Psoas muscle (tissue), 8 donors: ENCODE measurements at places on chromosomes 13 and 19.

- no peak for DNase-seq
Observed at GRCh38 chr13:76969488-76970365, 21.4 kb downstream of the ACOD1 start.

DNA sequence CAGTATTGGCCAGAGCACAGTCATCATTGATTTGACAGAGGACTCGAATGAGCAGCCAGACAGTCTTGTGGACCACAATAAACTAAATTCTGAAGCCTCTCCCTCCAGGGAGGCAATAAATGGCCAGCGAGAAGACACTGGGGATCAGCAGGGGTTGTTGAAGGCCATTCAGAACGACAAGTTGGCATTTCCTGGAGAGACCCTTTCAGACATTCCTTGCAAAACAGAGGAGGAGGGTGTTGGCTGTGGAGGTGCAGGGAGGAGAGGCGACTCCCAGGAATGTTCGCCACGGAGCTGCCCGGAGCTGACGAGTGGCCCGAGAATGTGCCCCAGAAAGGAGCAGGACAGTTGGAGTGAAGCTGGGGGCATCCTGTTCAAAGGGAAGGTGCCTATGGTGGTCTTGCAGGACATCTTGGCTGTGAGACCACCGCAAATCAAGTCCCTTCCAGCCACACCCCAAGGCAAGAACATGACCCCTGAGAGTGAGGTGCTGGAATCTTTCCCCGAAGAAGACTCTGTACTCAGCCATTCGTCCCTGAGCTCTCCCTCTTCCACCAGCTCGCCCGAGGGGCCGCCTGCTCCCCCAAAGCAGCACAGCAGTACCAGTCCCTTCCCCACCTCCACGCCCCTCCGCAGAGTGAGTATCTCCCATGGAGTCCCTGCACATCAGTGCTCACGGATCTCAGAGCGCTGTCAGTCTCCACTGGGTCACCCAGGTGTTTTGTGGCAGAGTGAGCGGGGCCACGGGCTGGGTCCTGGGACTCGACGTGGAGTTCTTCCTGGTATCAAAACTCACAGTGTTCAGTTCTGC, 6.9 kb downstream of the CHAF1A start:
- no peak for DNase-seq

- DNase-seq, result no peak
Observed at GRCh38 chr13:26323764-26324163, 69.8 kb downstream of the CDK8 start.

GRCh38 chr19:46825731-46826055, 25.0 kb downstream of the AP2S1 start:
- no peak for DNase-seq

DNA sequence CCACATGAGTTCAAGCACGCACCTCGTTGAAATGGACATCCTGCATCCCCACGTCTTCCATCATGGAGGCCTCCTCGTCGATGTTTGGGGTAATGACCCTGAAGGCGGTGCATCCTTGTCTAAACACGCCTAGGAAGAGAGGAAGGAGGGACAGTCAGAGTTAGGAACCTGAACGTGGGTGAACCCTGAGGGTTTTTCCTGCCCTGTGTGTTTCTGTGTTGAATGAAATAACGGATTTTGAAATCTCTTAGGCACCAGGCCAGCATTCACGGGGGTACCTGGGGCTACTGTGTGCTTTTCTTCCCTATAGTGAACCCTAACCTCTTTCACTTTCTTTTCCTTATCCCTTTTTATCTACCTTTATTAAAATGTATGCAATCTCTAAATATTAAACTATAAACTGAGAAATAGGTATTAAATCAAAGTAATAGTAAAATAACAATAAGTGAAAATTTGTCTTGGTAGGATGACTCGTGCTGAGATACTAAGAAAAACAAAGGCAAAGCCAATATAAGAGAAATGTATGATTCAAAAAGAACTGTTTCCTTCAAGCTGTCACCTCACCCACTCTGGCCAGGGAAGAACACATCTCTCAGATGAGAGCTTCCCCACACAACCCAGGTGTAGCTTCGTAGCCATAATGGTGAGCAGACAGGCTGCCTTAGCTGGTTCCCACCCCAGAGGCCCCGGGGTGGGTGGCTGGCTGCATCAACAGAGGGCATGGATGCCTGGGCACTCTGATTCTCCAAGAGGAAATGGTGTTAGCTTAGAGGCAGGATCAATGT, 72.1 kb upstream of the SLC15A1 start:
- DNase-seq, result no peak

DNA sequence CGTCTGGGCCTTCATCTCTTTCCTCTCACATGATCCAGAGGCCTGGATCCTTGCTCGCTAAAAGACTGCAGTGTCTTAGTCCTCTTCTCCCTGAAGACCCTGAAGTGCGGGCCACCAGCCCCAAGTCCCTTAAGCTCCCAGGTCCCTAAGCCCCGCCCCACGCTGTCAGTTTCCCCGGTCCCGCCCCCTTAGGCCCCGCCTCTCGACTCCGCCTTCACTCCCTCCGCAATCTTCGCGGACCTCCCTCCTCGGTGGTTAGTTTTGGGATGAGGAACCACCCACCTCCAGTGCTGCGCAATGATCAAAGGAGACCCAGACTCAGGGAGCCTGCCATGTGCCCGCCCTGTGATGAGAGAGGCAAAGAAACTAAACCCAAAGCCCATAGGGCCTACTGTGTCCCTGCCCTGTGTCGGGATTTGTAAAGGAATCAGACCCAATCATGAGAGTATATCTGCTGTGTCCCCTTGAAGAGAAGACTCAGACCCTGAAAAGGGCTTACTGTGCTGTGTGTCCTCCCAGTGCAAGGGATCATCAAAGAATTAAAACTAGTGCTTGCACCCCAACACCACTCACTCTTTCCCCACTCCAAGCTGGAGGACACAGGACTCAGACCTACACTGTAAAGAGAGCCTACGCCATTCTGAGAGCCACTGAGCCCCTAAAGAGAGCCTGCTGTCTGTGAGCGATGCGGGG, 3.0 kb upstream of the COX6B1 start:
- peak; percentile 88 for DNase-seq
